ENCODE measurements at places on chromosomes 2 and 18. TPM values are rescaled to one million over a fixed set of nuclear protein-coding genes. Genes with fewer than 3 reads are reported as not detected.

Gene SERPINB10
- total RNA-seq: 1.1 TPM

Gene OR6B2
- total RNA-seq: not detected

Gene PSMA8
- not detected for total RNA-seq

Gene ATIC
- 27.1 TPM for total RNA-seq

Gene GAD1
- total RNA-seq: 0.22 TPM

Gene SFT2D3
- total RNA-seq: 8.2 TPM

Gene GREB1
- 0.29 TPM for total RNA-seq

Gene TMEM182
- total RNA-seq: 1.3 TPM

Gene VWA3B
- total RNA-seq: not detected

Gene NT5C1B
- total RNA-seq: not detected

Gene FAP
- 272 TPM for total RNA-seq

Gene IL36RN
- total RNA-seq: under 0.01 TPM

Gene GLI2
- 14.0 TPM for total RNA-seq

Gene ALPP
- total RNA-seq: not detected

Gene ASB18
- total RNA-seq: not detected

Gene RASGRP3
- 11.2 TPM for total RNA-seq

Gene TMEM18
- total RNA-seq: 30.4 TPM

Gene ABCG8
- not detected for total RNA-seq

Gene MC4R
- total RNA-seq: not detected

Gene TANC1
- 43.3 TPM for total RNA-seq

Gene POTEJ
- total RNA-seq: not detected

Gene NEB
- total RNA-seq: 0.29 TPM

Gene IL1F10
- not detected for total RNA-seq

Gene GYPC
- total RNA-seq: 80.3 TPM

Gene GREB1L
- total RNA-seq: 0.44 TPM

Gene SERPINB8
- 42.7 TPM for total RNA-seq

Gene PLGLB2
- 0.66 TPM for total RNA-seq

Gene ATP8B1
- 37.5 TPM for total RNA-seq

Gene TRPM8
- total RNA-seq: 0.14 TPM

Gene COL4A3
- under 0.01 TPM for total RNA-seq

Gene LHCGR
- total RNA-seq: not detected

Gene NCOA1
- total RNA-seq: 19.0 TPM

Gene SCN9A
- 60.1 TPM for total RNA-seq

Gene SOWAHC
- 5.0 TPM for total RNA-seq

Gene NTSR2
- not detected for total RNA-seq

Gene NEDD4L
- total RNA-seq: 4.2 TPM
